T-helper 1 cell (primary cell): ENCODE measurements at places on chromosomes 6 and 20.

DNA sequence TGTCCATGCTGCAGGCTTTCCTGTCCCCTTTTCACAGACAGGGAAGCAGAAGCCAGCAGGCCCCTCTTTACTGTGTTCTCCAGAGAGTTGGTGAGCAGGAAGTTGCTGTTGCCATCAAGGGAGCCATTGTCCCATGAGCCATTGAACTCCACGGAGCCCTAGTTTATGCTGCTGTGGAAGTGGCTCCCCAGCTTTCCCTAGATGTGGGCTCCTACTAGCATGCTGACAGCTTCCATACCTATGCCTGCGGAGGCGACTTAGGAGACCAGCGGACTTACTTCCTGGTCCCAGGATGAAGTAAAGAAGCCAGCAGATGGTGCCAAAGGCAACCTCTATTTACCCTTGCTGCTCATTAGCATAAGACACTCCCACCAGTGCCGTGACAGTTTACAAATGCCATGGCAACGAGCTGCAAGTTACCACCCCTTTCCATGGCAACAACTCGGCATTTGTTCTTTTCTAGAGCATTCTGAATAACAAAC is 30.8 kb upstream of the FKBP1A start:
- DNase-seq = no peak

- no peak for DNase-seq
Observed at GRCh38 chr6:41630069-41630468, 8.2 kb upstream of the MDFI start.

GRCh38 chr6:7108964-7109836 is 1.4 kb downstream of the RREB1 start:
- DNase-seq = peak; percentile 35

DNA sequence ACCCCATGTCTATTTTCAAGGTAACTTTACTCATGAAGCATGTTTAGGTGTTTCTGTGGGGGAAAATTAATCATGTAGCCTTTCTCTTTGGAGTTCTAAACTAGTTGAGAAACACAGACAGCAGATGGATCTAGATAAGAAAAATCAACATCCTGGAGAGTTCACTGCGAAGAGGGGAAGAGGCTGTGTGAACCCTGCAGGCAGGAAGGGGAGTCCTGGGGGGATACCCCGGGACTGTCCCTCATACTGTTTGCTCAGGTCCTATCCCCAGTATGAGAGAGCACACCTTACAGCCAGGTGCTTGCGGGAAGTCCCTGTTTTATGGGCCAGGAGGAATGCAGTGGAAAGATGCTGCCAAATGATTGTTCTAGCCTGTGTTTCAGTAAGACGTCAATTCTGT is 32.7 kb downstream of the CHMP4B start:
- DNase-seq = no peak

GRCh38 chr6:154986787-154987235 is 8.3 kb upstream of the TIAM2 start:
- no peak for DNase-seq

GRCh38 chr20:50399917-50400704 is 110.1 kb upstream of the PTPN1 start:
- DNase-seq = no peak

DNA sequence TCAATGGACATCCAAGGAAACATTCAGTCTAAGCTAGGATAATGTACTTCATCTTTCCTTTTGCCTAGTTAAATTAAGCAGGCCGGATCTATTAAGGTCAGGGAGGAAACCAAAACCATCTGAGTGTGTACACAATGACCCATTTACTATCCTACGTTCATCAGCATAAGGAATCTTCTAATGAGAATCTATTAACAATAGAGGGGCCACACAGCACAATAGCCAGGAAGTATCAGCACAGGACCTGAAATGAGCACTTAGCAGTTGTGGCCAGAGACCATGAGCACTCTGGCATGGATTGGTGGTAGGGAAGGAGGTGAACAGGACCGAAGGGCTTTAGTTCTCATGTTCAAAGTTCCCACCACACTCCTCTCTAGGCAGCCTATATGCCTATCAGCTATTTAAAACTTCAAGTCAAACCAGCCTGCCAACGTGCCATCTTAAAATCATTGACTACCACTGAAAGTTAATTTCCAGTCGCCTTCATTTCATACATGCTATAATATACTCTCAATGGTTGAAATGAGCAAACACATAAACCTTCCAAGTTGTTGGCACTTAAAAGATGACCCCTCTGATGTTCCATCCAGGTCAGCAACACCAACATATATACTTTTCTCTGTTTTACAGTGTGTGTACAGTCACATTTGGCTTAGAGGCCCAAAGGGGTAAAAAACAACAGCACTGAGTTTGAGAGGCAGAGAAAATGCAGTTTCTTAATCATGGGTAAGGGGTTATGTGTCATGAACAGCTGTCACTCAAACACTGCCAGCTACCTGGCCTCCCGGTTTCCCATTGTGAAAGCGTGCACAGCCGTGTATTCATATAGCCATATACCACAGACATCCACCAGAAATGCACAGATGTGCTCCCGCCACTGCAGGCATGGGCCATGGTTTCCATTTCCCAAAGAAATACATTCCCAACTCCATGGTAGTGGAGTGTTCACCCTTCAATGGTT is 184.3 kb downstream of the TBXT start:
- no peak for DNase-seq

DNA sequence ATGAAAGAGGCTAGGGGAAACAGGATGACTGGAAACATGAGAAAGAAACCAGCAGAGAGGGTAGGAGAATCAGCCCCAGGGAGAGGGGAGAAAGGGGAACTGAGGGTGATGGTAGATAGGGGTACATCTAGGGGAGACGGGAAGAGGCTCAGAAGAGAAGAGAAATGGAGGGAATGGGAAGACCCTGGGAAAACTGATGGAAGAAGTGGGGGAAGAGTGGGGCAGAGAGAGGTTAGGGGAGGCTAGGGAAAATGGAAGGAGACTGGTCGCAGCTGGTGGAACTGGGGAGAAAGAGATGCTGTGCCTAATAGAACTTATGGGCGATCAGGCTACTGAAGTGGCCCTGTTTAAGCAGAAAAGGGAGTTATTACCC is 548 bp downstream of the PROCR start:
- no peak for DNase-seq
